Activated T-cell treated with anti-CD3 and anti-CD28 coated beads for 24 hours (primary cell): ENCODE measurements at places on chromosomes 2 and 18.

DNA sequence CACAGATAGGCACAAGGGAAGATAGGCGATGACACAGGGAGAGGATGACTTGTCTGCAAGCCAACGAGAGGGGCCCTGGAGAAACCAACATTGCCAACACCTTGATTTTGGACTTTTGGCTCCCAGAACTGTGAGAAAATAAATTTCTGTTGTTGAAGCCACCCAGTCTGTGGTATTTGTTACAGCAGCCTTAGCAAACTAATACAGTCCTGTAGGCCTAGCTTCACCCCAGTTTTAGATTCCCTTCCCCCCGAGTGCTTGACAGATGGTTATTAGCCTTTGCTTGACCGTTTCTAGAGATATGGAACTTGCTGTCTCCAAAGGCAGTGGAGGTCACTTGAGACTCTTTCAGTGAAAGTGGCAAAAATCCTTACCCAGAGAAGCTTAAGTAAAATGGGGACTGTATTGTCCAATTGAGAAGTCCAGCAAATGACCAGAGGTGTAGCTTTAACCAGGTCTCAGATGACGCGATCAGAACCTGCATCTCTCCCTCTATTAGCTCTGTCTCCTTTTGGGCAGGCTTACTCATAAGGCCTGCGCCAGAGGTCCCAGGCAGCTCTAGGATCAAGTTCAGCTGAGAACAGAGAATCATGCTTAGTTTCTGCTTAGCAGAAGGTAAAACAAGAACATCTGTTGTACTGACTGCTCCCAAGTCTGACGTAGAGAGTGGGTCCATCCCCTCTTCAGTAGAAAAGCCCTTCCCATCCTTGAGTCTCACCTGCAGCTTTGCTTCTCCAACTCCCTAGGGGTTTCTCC, 50.4 kb downstream of the MFSD6 start:
- DNase-seq: no peak

GRCh38 chr2:76089683-76090082, 379.0 kb upstream of the GCFC2 start:
- DNase-seq: no peak

DNA sequence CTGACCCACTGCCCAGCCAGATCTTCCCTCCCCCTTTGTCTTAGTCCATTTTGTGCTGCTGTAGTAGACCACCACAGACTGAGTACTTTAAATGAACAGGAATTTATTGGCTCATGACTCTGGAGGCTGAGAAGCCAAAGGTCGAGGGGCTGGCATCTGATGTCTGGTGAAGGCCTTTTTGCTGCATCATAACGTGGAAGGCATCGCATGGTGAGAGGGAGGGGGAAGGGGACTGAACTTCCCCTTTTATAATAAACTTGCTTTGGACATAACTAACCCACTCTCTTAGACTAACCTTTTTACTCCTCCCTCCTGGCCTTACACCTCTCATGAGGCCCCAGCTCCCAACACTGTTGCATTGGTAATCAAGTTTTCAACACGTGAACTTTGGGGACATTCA, 83.8 kb downstream of the MAP4K4 start:
- no peak for DNase-seq

DNA sequence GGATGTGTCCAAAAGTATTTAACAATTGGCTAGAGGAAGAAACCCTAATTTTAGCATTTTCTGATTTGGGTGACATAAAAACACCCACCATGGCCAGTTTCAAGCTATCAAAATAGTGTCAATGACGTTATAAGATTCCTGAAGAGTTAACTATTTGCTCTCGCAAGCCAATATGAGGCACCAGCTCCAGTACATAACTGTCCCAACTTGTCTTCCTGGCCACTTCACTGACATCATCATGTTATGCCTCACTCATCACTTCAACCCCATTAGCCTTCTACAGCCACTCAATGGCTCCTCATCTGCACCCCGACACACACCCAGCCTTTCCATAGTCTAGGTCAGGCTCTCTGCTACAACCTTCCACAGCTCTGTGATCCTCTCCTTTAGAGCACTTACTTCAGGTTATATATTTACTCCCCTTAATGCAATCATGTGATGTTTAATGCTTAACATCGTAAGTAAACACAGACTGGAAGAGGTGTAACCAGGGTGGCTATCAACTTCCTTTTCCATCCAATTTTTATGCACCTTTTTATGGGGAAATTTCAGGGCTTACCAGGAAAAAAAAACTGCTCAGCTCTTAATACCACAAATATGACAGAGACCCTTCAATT, 158.7 kb downstream of the VWC2L start:
- DNase-seq: no peak

GRCh38 chr18:58451115-58451971, 177.5 kb downstream of the ALPK2 start:
- no peak for DNase-seq

DNA sequence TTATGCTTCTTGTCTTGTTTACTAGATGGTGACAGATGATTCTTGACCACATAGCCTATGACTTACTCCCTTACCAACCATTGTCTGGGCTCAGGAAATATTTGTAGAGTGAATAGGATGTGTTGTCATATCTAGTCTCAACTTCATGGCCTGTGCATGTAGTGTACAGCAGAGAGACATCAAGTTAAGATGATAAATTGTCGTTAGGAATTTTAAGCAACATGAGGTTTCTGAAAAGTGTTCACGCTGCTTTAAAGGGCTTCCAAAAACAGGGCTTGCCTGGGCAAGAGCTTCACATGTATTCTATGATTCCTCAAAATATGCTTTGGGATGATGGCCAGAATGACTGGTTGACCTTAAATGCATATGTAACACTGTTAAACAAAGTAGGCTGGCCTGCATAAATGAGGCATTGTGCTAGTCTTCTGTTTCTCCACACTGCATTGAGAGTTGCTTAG, 424.0 kb downstream of the RND3 start:
- no peak for DNase-seq

- no peak for DNase-seq
Measured at GRCh38 chr2:40352703-40353099, 99.2 kb downstream of the SLC8A1 start.

DNA sequence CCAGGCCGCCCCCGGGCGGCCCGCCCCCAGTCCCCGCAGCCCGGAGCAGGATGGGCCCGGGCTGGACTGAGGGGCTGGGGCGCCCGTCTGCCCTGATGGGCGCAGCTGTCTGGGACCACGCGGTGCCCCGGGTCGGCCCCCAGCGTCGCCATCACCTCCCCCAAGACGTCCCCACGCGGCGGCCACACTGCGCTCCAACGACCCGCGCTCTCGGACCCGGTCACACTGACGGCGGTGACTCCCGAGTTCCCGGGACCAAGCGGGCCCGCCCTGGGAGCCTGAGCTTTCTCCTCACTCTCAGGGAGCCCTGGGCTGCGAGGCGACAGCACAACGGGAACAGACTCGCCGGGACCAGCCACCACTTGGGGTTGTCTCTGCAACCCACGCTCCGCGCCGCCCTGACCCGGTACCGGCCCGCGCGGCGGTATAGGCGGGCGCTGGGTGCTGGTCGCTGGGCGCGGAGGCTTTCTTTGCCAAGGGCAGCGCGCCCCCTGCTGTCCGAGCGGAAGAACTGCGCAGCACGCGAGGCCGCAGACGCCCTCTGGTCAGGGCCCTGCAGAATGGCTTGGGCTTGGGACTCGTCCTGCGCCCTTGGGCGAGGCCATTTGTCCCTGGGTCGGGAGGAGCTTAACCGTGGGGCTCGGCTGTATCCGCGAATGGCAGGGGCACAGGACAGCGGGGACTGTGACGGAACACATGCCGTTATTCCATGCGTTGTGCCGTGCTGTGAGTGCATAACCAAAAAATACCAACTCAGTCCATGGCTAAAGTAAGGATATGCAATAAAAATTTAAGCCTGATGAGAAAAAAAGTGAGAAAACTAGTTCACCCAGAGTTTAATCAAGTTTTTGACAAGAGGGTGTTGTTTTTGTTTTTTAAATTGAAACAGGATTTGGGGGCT, 54.8 kb upstream of the ANKRD62 start:
- peak; percentile 69 for DNase-seq
